IPS-NIHi11 (cell line): ENCODE measurements at places on chromosomes 1 and 21.

GRCh38 chr1:182249201-182249676 lies 142.4 kb downstream of the GLUL start:
- DNase-seq = no peak

- DNase-seq = no peak
These were observed 1.9 kb upstream of the GPR88 start for GRCh38 chr1:100536031-100536430.

DNA sequence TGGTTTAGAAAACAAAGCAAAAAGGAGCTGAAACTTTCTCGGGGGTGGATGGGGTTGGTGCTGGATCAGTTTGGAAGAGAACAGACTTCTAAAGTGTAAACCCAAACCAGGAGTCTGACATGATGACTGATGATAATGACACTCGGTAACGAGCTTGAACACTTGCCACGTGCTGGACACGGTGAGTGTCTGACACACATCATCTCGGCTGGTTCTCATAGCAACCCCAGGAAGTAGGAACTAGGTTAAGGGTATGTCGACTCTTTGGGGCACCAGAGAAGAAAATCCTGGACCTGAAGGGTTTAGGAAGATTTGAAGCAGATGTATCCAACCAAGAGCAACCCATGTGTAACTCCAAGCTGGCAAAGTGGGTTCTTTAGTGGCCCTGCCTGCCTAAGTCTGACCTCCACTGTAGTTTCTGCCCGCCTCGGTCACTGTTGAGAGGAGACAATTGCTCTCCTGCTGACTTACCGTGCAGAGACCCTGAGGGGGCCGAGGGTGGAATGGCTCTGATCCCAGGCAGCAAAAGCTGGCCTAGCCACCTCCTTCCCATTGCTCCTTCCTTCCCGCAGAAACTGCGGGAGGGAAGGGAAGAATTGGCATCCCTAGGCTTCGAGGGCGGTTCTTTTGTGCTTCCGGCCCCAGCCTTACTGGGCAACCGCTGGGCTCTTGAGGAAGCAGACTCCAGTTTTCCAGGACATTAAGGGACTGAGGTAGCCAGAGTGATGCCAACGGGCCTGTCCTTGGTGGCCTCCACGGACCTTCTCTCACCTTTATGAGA lies 156.0 kb downstream of the TOMM20 start:
- no peak for DNase-seq

DNA sequence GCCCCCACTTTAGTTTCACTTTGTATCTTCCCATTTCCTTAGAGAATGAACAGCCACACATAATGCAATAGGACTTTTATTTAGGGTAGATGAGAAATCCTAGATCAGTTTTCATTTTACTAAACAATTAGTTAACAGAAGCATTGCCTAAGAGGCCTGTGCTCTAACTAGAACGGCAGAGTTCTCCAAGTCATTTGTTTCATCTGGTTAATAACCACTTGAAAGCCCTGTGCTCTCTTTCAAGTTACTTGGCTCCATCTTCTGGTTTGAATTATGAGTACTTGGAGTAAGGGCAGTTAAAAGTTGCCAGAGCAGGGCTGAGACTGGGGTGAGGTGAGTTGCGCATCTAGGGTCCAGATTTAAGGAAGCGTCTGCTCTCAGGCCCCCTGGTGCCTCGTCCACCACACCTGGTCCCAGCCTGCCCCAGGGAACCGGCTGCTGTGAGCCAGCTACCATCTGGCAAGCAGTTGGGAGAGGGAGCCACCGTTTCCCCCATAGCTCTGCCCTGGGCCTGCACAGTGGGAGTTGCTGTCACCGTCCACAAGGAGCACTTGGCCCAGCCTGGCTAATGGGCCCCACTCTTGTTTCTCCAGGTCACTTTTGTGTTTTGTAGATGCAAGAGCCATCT lies 18.1 kb upstream of the SLC44A3 start:
- peak; percentile 39 for DNase-seq

GRCh38 chr1:23477359-23478144 lies 6.4 kb downstream of the ASAP3 start:
- DNase-seq = no peak

- no peak for DNase-seq
These were observed 16.9 kb upstream of the TDRD10 start for GRCh38 chr1:154485106-154485505.

GRCh38 chr21:25776440-25776839 lies 41.7 kb downstream of the GABPA start:
- DNase-seq = no peak

- DNase-seq = no peak
These were observed 661.5 kb upstream of the ADGRL4 start for GRCh38 chr1:79667848-79668696.

- no peak for DNase-seq
These were observed 40.4 kb upstream of the ADARB1 start for GRCh38 chr21:45033791-45034555.

DNA sequence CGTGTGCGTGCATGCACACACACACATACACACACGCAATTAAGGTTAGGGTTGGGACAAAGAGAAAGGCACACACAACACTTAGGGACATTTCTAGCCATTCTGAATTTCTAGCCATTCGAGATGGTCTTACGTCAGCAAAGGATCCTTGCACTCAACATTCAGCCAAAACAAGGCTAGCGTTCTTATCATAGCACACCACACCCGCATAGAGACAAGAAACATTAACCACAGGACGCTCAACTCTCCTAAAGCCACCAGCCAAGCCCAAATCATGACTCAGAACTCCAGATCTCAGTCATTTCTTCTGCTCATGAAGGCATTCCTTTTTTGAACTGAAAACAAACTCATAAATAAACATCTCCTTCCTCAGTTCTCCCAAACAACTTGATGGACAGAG lies 106.8 kb downstream of the LMO4 start:
- DNase-seq = no peak

DNA sequence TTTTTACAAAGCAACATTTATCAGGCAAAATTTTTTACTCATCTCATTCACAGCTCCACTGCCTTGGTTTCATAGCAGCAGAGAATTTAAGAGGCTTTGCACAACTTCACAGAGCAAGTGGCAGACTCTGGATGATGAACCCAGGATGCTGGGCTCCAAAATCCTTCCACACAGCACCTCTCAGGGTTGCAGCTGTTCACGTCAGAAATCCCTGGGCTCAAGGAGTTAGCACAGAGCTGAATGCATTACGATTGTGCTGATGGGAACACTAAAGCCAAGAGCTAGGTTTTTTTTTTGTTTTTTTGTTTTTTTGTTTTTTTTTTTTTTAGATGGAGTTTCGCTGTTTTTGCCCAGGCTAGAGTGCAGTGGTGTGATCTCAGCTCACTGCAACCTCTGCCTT lies 2.4 kb upstream of the HTR6 start:
- DNase-seq = no peak

- DNase-seq = peak; percentile 8
These were observed 86.6 kb downstream of the PTBP2 start for GRCh38 chr1:96808191-96808590.

- DNase-seq = peak; percentile 91
These were observed 54.1 kb upstream of the SAMD11 start for GRCh38 chr1:869499-870244.

DNA sequence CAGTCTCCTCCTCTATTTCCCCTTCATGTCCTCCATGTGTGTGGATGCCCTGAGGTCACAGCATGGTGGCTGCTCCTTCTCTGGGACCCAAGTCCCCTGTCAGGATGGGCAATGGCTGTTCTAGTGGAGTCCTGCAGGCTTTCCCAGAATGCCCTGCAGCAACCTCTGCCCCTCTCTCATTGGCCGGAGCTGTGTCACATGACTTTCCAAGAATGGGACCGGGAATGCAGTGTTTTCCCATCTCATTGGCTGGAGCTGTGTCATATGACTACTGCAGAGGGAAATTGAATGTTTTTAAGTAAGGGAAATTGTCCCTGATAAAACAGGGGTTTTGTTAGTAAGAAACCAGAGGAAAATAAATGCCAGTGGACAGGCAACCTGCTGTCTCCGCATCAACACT lies 365.9 kb downstream of the PTPRU start:
- DNase-seq = no peak

DNA sequence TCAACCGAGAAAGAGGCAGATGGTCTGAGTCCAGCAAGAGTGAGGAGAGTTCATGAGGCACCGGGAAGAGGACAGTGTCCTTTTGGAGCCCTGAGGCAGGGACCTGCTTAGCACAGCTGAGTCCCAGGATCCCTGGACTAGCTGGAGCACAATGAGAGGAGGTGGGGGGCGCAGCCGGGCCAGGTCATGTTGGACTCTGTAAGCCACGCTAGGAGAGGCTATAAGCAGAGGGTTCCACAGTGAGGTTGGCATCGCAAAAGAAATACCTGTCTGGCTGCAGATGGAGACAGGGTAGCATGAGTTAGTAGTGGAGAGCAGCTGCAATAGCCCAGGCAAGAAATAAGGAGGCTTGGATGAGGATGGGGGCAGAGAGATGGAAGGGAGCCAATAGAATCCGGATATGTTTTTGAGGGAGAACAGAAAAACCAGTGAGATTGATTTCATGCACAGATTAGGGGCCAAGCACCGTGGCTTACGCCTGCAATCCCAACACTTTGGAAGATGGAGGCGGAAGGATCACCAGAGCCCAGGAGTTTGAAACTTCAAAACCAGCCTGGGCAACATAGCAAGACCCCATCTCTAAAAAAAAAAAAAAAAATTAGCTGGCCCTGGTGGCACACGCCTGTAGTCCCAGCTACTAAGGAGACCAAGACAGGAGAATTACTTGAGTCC lies 98.2 kb downstream of the DHRS3 start:
- DNase-seq = no peak

DNA sequence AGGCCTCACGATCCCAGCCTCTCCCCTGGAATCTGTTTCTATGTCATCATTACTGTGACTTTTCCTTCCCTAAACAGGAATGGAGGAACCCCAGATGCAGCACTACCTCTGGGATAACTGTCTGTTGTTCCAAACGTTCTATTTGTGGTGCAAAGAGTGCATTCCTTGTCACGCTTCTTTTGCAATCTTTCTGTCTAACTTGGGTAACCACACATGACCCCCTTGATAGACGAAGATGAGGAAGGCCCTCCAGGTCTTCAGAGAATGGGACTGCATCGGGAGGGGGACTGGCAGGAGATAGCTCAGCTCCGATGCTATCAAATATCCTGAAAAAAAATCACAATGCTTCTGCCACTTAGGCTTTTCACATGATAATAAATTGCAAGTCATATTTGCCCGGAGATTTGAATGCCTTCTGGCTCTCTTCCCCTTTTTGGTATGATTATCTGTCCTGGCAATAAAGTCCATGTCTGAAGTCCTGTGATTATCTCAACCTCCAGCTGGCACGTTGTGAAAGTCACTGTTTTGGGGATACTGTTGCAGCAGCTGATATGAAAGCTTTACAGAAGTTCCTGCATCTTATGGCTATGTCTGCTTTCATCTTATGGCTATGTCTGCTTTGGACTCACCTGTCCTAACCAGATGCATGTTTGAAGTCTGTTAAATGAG lies 148.7 kb upstream of the LMO4 start:
- DNase-seq = no peak

DNA sequence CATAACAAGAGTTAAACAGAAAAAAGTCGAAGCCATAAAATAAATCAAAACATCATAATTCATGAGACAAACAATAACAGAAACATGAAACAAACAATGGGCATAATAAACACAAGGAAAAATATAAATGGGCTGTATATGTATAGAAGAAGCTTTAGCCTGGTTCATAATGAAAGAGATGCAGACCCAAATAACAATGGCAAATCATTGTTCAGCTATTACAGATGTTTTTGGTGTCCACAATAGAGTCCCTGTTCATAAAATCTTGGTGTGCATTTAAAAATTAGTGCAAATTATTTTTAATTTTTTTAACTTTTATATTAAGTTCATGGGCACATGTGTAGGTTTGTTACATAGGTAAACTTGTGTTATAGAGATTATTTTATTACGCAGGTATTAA lies 1185.9 kb upstream of the B3GALT2 start:
- DNase-seq = no peak

GRCh38 chr1:209544098-209544497 lies 39.4 kb upstream of the CAMK1G start:
- DNase-seq = no peak

GRCh38 chr1:6638226-6638625 lies 13.6 kb downstream of the THAP3 start:
- DNase-seq = no peak

GRCh38 chr1:229127301-229127700 lies 143.6 kb upstream of the RAB4A start:
- no peak for DNase-seq

DNA sequence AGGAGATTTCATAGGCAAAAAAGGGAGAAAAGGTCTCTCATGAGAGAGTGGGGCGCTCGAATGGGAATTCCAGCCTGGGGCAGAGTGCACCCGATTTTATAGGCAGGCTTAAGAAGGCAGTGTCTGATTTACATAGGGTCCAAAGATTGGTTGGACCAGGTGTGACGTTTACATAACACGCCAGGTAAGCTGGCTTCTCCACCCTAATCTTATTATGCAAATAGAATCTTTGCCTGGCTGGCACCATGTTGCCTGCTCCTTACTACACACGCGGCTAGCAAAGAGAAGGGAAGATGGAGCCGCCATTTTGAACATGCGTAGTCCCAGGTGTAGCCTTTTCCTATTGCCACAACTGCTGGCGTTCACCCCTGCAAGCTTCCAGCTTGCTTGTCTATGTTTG lies 103.7 kb downstream of the SLC16A1 start:
- DNase-seq = no peak

GRCh38 chr21:33971492-33972013 lies 55.9 kb upstream of the ATP5PO start:
- DNase-seq = peak; percentile 40

DNA sequence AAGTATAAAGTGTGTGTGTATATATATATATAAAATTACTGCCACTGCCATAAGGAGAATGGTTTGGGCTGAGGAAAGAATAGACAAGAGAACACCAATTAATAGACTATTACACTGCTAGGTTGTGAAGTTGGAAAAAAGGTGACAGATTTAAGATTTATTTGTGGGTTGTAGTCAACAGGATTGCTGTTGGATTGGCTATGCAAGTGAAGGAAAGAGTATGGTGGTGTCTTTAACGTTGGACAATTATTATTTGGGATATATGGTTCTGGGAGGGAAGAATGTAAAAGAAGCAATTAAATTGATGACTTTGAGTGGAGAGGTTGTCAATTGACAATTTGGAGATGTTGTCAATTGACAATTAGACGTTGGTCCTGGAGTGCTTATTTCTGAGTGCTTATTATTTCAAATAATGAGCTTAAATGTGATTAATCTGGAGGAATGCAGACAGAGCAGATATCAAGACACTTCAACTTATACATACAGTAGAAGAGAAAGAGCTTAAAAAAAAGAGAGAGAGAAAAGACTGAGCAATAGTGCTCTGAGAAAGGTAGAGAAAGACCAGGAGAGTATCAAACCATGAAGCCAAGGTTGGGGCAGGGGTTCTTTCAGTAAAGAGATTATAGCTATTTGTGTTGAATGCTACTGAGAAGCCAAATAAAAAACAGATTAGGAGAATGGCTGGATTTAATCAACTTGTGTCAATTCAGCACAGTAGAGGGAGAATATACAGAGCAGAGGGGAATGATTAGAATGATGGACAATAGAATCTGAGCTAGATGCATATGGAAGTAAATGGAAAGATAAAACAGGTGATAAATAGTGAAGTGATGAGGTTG lies 9.7 kb downstream of the PTGS2 start:
- DNase-seq = no peak
